Cortex of kidney (tissue), 1 donor: ENCODE measurements at places on chromosomes 7 and 10.

GRCh38 chr7:31445686-31446355 is 68.1 kb upstream of the ITPRID1 start:
- no peak for DNase-seq

- no peak for DNase-seq
Observed at GRCh38 chr10:79417266-79417665, 28.2 kb downstream of the ZCCHC24 start.

DNA sequence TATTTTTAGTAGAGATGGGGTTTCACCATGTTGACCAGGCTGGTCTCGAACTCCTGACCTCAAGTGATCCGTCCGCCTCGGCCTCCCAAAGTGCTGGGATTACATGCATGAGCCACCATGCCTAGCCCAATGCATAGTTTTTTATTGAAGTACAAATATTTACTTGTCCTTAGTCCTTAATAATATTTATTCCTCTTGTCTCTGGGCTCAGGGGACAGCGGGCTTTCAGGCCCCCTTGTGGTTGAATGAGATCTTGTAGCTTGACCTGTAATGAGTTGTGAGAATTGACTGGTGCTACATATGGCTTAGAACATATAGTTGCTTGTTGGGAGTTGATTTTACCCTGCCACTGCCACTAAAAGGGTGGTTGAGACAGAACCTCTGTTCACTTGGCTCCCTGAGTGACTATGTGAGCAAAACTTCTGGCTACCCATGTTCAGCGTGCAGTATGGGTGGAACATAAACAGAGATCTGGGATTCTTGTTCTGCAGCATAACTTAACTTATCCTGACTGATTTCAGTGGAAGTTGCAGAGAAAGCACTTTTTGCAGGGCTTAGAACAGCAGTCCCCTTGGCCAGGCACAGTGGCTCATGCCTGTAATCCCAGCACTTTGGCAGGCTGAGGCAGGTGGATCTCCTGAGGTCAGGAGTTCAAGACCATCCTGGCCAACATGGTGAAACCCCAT is 14.9 kb downstream of the CCL26 start:
- no peak for DNase-seq

DNA sequence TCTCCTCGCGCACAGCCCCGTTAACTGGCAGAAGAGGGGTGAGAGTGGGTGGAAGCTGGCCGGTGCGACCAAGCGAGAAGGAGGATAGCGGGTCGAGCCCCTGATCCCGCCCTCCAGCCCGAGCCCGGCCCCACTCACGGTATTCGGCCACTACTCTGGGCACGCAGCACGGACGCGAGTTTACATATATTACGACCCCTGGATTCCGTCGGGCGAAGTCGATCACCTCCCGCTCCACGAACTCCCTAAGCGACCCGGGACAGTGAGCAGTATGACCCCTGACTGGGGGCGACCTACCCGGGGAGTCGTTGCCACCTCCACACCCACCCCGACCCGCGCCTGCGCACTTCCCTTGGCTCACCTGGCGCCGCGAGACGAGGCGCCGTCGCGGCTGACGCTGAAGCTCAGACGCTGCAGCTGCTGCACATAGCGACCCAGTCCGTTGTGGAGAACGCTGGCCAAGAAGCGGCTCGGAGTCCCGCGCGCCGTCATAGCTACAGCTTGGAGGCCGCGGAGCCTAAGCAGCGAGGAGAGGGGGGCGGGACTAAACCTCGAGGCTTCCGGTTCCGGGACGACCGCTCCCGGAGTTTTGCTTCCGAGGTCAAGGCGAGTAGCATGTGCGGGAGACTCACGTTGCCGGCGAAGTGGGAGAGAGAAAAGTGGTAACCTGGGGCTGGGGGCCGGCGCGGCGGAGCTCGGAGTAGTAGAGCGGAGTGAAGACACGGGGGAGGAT is at the start of the genes MRPL43 and TWNK:
MRPL43 (minus strand) TSS at position 546 of the 733 bp plus-strand sequence; CDS start at position 492, 54 bp downstream.
TWNK (plus strand) TSS at position 592 of the 733 bp plus-strand sequence. CDS start 668 bp downstream, outside the sequence.
- peak; percentile 14 for DNase-seq

DNA sequence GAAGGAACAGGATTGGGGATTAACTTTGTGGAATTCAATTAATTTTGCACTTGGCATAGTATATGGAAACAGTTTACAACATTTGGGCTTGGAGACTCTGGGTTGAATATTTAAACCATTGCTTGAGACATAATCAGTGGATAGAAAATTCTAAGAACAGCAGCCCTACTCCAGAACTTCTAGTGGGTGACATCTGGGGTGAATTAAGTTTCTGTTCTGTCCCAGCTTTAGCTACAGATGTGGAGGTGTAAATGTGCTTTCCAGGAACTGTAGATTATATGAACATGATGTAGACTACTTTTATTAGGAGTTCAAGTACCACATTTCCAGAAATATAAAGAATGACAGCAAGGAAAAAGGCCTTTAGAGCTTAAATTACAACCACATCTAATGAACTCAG is 51.9 kb upstream of the SKAP2 start:
- no peak for DNase-seq

DNA sequence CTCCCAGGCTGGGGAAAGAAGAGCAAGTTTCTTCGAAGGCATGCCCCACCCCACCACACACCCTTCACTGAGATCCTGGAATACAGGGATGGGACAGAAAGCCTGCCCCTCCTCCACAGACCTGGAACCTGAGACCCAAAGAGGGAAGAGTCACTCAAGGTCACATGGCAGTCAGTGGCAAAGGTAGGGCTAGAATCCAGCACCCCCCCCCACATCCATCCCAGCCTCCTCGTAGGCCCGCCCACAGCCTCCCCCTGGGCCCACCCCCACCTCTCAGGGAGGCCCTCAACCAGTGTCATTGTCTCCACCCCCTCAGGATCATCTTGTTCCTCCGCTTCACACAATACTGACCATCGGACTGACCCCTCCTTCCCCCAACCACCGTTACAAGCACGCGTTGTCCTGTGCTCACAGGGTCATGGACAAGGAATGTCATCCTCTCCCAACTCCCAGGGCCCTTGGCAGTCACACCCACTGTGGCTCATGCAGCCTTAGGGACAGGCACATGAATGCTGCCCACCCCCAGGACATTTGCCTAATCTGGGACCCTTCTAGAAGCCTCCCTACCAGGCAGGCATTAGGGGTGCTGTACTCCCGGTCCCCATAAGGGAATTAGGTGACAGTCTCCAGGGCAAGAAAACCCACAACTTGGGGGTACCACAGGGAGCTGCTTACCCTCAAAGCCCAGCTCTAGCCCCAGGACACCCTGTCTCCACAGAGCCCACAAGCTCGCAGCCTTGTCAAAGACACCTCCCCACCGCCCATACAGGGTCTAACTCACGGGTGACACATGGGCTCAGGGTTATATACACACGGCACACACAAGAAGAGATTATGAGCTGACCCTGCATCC is 1.4 kb downstream of the KCNH2 start:
- DNase-seq, result no peak
